Endothelial cell of umbilical vein (primary cell): ENCODE measurements at places on chromosomes 7 and 10. TPM values are rescaled to one million over a fixed set of nuclear protein-coding genes. Genes with fewer than 3 reads are reported as not detected.

Gene NPC1L1
- not detected in 2 replicates for total RNA-seq

Gene MOGAT3
- not detected in 2 replicates for total RNA-seq

Gene ZNF25
- total RNA-seq, result 5.0 and 5.2 TPM in 2 replicates

Gene SYNPO2L
- not detected in 2 replicates for total RNA-seq

Gene PIP
- total RNA-seq, result not detected in 2 replicates

Gene TAC1
- total RNA-seq, result not detected in 2 replicates

Gene LHFPL3
- not detected in 2 replicates for total RNA-seq

Gene PLPP4
- total RNA-seq, result 15.5 and 17.1 TPM in 2 replicates

Gene BBIP1
- 32.8 and 34.9 TPM in 2 replicates for total RNA-seq

Gene DDX56
- 93.4 and 96.6 TPM in 2 replicates for total RNA-seq

Gene ZNF273
- 4.0 and 4.1 TPM in 2 replicates for total RNA-seq

Gene GIMAP1
- 11.8 and 11.9 TPM in 2 replicates for total RNA-seq

Gene ITPRID1
- not detected in 2 replicates for total RNA-seq

Gene SPDYE2B
- total RNA-seq, result not detected in 2 replicates

Gene MUC12
- not detected in 2 replicates for total RNA-seq

Gene SH2D4B
- total RNA-seq, result not detected in 2 replicates

Gene IFIT1B
- not detected in 2 replicates for total RNA-seq
